ENCODE measurements at places on chromosomes 5 and 9.

DNA sequence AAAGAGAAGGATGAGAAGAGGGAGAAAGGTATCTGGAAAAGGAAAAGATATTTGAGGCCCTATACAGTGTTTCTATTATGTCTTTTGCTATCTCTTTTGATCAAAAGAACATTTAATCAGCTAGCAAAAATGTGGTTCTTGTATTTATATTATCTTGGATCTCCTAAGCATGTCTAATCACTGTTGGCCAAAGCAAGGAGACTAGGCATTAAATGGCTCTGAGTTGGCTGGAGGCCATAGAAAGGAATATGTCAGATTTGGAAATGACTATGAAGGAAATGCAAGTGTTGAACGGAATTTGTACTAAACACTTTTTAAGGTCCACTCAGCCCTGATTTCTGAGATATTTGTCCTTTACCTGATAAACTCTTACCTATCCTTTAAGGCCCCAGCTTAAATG lies 22.4 kb upstream of the THG1L start:
- no peak for DNase-seq

- no peak for DNase-seq
These were observed 5.1 kb downstream of the ARL14EPL start for GRCh38 chr5:116037236-116037822.

DNA sequence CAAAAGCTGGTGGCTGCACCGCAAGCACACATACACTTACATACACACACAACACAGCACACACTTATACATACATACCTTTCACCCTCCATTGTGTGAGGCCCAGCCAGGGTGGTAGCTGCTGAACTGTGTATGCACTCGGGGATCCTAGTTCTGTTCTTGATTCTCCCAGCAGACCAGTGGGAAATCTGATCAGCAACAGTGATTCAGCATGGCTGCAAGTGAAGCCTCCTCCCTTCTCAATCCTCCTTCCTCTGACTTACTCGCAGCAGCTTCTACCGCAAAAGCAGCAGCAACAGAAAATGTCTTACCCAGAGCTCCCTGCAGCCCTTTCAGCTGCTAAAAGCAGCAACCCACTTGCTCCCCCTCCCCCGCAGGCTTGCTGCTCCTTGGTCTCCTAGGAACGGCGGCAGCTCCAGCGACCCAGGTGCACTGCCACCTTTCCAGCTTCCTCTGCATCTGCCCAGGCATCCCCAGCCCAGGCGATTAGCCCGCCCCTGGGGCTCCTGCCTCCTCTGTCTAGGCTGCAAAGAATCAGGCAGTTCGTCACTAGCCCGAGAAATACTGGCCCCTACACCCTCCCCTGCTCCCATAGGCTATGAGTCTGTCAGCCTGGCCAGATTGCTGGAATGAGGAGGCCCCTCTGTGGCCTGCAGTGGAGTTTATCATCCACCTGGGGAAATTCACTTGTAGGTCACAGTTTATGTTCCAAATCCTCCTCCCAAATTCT lies at the start of gene KLHL3:
Gene KLHL3 (minus strand): TSS at position 535 of the 730 bp plus-strand sequence. CDS start 443 bp downstream, at position 92.
- no peak for DNase-seq

GRCh38 chr5:31986101-31986500 lies 188.0 kb downstream of the GOLPH3 start:
- DNase-seq: no peak

- no peak for DNase-seq
These were observed 526 bp downstream of the CLIC3 start for GRCh38 chr9:136995772-136996311.

DNA sequence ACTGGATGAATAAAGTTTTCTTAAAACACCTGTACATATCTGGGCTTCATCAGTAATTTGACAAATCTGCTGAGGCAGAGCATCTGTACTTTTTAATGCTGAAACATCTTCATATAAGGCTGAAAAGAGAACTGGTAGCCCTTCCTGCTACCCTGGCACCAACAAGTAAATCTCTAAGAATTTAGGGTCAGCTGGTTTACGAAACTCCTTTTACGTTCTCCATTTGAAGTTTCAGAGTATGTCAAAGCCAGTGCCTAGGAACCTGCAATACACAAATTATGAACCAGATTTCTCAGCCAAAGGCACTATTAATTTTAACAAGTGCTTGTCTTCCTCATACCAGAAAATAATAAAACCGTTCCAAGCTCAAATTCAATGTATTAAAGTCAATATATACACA lies 3.8 kb downstream of the ZFAND5 start:
- no peak for DNase-seq

DNA sequence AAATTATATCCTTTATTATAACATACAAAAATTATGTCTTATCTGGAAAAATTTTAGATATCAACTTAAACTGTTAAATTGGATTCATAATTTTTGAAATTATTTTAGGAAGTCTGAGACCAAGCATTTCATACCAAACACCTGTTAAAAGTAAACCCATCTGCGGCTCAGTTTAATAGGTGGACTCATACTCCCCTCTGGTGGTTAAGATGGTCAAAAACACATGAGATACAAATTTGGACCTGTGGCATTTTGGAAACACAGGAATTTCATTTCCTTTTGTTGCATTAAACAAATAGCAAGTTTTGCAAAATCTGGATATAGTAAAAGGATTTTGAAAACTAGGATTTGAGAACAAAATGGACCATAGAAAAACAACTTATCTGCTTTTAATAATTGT lies 53.7 kb downstream of the RGMB start:
- DNase-seq: peak; percentile 41

GRCh38 chr5:6087576-6087975 lies 290.8 kb downstream of the MED10 start:
- DNase-seq: no peak

- DNase-seq: no peak
These were observed 356.2 kb upstream of the NUDT12 start for GRCh38 chr5:103918668-103919367.

DNA sequence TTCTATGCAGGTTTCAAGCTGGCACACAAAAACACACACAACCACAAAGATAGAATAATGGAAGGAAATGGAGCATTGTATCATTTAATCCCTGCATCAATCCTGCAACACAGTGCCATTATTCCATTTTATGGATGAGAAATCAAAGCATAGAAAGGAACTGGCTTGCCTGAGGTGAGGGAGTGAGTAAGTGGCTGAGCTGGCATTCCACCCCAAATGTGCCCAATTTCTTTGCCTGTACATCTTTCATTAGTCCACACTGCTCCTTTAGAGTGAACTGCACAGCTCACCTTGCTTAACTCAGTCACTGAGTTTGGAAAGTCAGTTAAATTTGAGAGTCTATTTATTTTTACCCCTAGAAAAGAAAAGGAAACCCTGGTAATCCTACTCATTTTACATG lies 28.9 kb downstream of the ZNF366 start:
- DNase-seq: no peak

DNA sequence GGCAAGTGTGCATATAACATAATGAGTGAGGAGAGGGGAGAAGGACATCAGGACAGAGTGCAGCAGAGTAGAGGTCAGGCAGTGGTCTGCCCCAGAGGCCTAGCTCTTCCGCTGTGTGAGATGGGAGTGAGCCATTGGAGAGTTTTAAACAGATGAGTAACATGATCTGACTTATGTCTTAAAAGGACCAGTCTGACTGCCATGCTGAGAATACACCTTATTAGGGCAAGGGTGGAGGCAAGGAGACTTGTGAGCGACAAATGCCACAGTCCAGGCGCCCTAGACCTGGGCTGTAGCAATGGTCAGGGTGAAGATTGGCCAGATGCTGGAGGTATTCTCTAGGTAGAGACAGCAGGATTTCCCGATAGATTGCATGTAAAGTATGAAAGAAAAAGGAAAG lies 83.1 kb downstream of the WWC1 start:
- DNase-seq: no peak

GRCh38 chr5:72366324-72366976 lies 46.3 kb downstream of the PTCD2 start:
- DNase-seq: peak; percentile 62

DNA sequence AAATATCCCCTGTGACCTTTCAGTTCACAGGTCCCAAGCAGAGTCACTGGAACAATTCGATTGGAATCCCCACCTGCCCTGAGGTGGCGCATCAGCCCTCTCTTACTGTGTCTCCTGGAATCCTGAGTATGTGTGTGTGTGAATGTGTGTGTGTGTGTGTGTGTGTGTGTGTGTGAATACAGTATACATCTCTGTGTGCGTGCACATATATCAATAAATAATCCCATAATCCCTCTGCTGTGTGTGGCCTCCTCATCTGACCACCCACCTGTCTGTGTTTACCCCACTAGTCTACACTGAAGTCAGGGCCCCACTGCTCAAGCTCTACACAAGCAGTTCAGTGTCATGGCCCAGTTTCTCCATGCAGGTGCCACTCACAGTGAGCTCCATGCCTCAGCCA lies 187.4 kb downstream of the ERCC6L2 start:
- no peak for DNase-seq

DNA sequence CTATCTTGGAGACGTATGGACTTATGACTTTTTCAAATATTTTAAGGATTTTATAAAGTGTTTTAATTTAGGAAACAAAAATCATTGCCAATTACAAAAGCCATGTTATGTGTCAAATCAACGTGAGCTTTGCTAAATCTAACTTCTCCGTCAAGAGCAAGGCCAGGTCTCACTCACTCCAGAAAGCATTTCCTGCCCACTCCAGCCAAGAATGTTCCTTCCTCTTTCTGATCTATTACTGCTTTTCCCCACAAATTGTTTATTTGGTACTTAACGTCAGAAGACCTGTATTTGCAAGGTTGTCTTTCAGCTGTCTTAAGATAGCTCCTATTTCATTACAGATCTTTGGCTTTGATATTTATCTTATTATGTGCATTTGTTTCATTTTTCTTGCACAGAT lies 193.5 kb upstream of the HAPLN1 start:
- no peak for DNase-seq

- no peak for DNase-seq
These were observed 128.5 kb downstream of the NR3C1 start for GRCh38 chr5:143274952-143275351.

DNA sequence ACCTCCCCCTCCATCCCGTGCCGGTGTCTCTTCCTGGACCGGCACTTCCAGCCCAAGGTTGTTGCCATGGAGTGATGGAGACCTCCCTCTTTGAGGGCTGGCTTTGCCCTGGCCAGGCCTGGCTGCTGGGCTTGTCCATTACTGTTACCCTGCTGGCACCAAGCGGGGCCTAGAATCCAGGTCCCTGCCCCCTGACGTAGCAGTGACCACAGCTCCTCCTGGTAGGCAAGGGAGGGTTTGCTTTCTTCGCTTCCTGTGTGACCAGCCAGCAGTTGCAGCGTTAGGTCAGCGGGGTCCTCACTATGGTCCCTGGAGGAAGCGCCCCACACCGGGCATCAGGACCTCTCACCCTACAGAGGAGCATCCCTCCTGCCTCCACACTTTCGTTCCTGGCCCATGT lies 146.7 kb upstream of the COL5A1 start:
- DNase-seq: no peak
